ENCODE measurements at places on chromosomes 13 and 19.

- DNase-seq = no peak
Observed at GRCh38 chr13:53694814-53695532, 666.4 kb downstream of the OLFM4 start.

DNA sequence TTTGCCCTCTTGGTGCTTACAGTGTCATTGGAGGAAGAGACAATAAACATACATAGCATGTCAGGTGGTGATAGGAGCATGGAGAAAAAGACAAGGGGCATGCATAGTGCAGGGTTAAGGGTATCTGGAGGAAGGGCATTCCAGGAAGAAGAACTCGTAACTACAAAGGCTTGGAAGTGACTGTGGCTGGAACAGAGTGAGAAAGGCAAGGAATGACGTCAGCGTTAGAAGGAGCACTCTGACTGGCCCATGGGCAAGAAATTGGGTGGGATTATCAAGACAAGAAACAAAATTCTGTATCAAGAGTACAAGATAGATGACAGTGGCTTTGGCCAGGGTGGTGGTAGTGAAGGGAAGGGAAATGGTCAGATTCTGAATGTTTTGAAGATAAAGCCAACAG, 11.2 kb downstream of the SMIM17 start:
- no peak for DNase-seq

GRCh38 chr13:106597186-106597585, 29.2 kb upstream of the ARGLU1 start:
- no peak for DNase-seq

GRCh38 chr19:14305706-14306105, 75.5 kb upstream of the ADGRE5 start:
- DNase-seq = peak; percentile 35

- no peak for DNase-seq
Observed at GRCh38 chr13:80884056-80884785, 543.3 kb upstream of the SPRY2 start.

GRCh38 chr19:17841810-17842662, 5.7 kb downstream of the JAK3 start:
- DNase-seq = no peak

DNA sequence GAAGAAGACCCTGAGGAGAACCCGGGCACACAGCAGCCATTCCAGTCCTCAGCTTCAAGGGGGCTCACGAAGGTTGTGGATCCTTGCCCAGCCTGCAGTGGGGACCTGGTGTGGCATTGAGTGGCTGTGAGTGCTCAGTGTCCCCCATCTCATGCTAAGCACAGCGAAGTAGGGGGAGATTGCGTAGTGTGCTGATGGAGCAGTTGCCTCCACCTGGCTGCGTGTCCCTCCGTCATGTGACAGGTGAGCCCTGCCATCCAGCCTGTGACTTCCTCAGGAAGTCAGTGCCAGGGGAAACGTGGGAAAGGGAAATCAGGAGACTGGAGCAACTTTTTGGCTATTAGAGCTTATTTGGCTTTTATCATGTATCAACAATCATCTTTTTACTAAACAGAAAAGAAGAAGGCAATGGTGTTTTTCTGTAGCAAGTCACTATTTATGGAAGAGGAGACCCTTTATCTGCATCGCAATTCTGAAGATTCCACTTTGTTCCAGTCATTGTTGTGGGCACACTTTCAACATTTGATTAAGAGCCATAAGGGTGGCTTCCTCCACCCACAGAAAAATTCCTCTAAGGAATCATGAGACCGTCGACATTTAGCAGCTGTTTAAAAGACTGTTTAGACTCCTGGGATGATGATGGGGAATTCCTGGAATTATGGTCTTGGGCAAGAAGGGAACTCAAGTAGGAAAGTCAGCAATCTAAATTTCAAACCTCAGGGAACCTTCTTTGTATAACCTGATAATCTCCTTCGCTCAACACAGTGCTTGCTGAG, 126.8 kb upstream of the SPATA13 start:
- DNase-seq = no peak

GRCh38 chr13:20848203-20848602, 54.3 kb downstream of the XPO4 start:
- DNase-seq = no peak

DNA sequence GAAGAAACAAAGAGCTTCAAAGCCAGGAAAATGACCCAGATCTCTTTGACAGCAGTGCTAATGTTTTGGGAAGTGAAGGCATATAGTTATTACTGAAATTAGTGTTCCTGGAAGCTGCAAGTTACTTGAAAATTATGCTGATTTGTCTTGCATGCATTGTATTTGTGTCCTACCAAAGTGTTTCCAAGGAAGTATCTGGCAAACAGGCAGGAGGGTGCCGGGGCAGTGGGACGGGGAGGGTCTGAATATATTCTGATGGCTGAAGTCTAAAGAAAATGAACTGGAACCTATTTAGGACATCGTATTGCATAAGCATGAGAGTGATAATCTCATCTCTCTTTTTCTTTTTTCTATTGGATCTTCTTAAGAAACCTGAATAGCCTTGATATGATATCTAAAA, 9.0 kb downstream of the RNASEH2B start:
- DNase-seq = no peak

- DNase-seq = peak; percentile 51
Observed at GRCh38 chr19:34145741-34146202, 26.5 kb upstream of the LSM14A start.

DNA sequence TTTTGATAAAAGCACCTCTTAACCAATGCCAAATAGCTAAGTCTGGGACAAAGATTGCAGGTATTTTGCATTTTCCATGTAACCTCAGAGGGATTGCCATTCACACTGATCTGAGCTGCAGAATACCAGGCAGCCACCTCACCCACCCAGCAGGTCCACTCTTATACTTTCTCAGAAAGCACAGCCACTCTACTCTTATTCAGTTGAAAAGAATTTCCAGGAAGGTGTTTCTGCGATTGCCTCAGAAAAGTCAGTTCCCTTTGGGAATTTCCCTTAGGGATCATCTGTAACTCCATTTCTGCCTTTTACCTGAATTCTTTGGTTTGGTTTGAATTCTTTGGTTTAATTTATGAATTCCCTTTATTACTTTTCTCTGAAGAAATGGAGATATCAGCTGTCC, 904 bp upstream of the ALOX5AP start:
- DNase-seq = no peak

DNA sequence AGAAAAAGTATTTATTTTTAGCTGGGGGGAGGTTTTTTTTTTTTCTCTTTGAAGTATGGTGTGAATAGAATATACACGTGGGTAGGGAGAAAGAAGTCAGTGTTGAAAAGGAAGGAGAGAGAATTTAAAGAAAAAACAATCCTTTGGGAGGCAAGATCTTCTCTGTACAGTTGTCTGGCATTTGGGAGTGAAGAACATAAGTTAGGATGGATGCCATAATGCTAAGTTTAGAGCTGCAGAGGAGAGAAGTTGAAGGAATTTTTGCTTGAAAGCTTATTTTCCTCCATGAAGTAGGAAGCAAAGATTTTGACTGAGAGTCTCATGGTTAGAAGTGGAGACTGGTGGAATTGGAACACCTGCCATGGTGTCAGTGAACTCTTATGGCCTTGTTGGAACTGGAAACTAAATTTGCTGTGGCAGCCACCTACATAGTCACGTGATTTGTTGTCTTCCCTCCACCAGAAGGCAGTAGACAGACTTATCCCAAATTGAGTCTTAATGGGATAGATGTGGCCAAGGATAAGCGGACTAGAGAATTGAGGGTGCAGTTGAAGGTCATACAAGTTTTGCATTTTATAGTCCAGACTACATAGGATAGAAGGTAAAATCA, 22.0 kb downstream of the NDFIP2 start:
- no peak for DNase-seq

- no peak for DNase-seq
Observed at GRCh38 chr19:534088-534487, 2.5 kb downstream of the CDC34 start.

- no peak for DNase-seq
Observed at GRCh38 chr19:42285541-42285941, 16.4 kb upstream of the PRR19 start.

DNA sequence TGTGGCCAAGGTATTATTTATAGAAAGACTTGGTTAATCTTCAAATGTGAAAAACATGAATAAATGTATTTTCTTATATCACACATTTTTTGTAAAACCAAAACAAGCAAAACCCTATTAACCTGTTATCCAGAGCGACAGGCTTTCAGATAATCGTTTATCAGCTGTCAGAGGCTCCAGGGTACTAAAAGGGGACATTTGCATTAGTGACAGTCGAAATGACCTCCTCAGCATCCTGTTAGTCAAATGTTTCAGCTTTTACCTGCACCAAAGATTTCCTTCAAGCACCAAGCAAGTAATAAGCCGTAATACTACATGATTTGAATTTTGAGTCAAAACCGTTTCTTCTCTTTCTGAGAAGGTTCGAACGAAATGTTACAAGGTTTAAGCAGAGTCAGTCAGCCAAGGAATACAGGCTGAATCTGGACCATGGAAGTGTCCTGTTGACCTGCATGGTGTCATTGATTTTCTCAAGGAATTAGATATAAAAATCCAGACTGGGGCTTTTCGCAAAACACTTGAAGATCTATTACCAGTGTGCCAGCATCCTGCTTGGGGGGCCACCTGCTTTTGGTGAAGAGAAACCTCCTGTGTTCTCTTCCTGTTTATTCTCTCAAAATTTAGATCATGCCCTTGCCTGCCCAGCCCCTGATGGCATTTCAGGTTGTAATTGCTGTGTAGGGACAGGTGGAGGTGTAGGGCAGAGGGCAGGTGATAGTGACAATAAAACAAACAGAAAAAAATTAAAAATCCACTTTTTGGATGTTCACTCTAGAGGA, 11.3 kb upstream of the RFC3 start:
- DNase-seq = no peak
